CD4-positive, CD25-positive, alpha-beta regulatory T cell (primary cell): ENCODE measurements at places on chromosomes 7 and 10. TPM values are rescaled to one million over a fixed set of nuclear protein-coding genes. Genes with fewer than 3 reads are reported as not detected.

DNA sequence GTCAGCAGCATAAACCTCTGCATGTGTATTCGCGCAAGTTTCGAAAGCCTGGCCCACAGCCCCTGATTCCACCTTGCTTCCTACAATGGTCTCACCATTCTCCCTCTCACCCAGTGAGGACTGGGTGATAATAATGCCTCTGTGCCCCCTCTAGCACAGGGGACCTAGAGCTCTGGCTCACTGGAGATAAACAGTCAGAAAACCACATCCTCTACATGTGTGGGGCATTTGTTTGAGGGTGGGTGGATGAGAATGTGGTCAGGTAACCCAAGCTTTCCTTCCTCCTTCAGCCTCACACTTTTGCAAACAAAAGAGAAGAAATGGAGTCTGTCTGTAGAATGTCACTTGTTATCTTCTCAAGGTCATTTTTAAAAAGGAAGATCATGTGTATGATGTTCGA, 373.5 kb downstream of the KCNMA1 start:
- DNase-seq = peak; percentile 1

- no peak for DNase-seq
These were observed 86.0 kb downstream of the LARP4B start for GRCh38 chr10:845526-845925.

DNA sequence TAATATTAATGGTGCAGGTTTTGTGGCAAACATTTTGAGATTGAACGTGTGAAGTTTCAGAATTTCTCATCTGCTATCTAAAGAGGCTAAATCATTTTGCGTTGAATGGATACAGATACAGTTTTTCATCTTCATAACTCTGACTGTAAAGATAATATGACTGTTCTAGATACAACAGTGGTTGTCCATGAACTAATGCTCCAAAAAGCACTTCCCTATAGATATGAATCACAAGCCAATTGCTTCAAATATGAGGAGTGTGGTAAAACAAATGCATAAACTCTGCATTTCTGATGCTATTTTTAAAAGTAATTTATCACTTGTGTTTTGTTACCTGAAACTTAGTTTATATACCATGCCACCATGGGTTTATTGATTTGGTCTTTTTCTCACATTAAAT, 750.1 kb downstream of the MAGI2 start:
- DNase-seq = no peak

- DNase-seq = no peak
These were observed 44.8 kb downstream of the PRPF18 start for GRCh38 chr10:13631594-13631993.

GRCh38 chr10:26334932-26335573, 103.1 kb upstream of the APBB1IP start:
- DNase-seq = peak; percentile 74

- DNase-seq = no peak
These were observed 180.2 kb downstream of the FRMD4A start for GRCh38 chr10:14150526-14150925.

DNA sequence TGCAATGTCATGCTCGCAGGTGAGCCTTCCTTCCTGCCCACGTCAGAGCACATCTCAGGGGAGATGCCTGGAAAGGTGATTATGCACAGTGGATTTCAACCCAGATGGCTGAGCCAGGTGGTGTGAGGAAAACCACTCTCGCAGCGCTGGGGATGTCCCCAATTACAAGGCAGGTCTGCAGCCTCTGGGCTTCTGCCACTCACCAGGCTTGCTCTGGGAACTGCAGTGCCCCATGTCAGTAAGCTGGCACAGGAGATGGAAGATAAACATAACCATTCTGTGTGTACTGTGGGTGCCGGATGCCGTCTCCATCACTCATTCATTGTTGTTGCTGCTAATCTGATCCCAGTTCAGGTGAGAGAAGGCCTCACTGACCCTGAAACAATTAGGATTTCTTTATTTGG, 222.9 kb upstream of the PITRM1 start:
- DNase-seq = no peak

- DNase-seq = no peak
These were observed 309.0 kb downstream of the TFEC start for GRCh38 chr7:115721293-115722217.

GRCh38 chr7:129529643-129530042, 27.3 kb downstream of the SMKR1 start:
- no peak for DNase-seq

Gene ST7
- polyA plus RNA-seq = 7.3 TPM

Gene RAMP3
- polyA plus RNA-seq = not detected

Gene MCM10
- 0.34 TPM for polyA plus RNA-seq

Gene FAM25A
- polyA plus RNA-seq = not detected
